ENCODE measurements at places on chromosomes 11 and 22. TPM values are rescaled to one million over a fixed set of nuclear protein-coding genes. Genes with fewer than 3 reads are reported as not detected.

- ATAC-seq: no peak
Measured at GRCh38 chr11:78958444-78958843, 383.8 kb upstream of the NARS2 start.

DNA sequence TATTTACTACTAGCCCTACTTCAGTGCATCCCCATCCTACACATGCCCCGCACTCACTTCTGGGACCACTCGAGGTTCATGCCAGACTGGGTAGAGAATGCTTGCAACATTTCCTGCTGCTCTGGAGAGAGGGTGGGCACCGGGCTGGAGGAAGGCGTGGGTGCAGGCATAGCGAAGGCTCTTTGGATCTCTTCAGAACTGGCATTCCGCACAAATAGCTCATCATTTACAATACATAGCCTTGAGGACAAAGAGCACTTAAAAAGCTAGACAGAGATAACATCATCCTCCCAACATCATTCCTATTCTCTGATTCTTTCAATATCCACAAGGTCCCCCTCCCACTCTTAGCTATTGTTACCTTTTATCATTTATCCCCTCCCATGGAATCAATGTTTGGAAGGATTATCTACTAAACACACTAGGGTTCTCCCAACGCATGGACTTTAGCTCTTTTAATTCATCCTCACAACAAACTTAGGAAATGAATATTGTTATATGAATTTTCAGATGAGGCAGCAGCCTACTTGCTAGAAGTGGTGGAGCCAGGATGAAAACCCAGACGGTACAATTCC lies 2.5 kb upstream of the TMEM223 start:
- ATAC-seq: no peak

DNA sequence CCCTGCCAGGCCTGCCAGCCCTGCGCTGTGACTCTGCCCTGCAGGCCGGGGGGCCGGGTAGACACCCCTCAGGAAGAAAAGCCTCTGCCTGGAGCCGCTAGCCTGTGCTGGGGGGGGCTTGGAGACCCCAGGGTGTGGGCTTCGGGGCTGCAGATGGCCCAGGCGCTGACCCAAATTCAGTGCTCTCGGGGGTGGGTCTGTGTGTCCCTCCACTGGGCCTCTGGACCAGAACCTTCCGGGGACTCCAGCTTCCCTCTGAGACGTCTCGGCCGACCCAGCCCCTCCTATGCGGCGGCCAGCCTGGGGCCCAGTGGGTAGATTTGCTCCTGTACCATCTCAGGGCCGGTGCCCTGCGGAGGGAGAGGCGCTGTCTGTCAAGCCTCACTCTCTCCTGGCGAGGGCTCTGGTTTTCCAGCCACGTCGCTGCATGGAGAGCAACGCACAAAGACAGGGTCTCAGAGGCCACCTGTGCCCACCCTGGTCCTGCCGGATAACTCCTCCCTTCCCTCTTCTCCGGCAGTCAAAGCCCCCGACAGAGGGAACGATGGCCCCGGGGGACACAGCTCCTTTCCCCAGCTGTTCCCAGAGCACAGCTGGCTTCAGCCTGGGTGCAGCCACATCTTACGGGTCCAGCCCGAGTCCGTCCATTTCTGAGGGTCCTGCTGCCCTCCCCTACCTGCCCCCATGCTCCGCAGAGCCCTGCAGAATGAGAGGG lies 40.1 kb upstream of the TOLLIP start:
- ATAC-seq: no peak

GRCh38 chr11:93494357-93494756 lies 48.8 kb downstream of the SMCO4 start:
- ATAC-seq: no peak

GRCh38 chr22:38270091-38270992 lies 2.5 kb downstream of the TMEM184B start:
- ATAC-seq: no peak

DNA sequence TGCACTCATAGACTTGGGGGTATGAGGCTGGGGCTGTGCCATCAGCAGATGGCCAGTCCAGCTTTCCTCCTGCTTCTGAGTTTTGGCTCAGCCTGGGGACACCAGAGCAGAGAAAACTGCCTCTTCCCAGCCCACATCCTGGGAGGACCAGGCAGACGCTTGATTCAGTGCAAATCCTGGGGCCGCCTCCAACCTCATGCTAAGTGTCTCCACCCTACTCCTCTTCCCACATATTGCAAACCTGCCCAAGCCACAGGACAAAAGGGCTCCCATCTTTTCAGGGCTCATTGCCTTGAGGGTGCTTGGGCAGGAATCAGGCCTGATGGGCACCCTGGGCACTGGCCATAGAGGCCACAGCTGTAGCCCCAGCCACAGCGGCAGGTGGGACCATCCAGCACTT lies 79.7 kb upstream of the SHANK2 start:
- no peak for ATAC-seq

DNA sequence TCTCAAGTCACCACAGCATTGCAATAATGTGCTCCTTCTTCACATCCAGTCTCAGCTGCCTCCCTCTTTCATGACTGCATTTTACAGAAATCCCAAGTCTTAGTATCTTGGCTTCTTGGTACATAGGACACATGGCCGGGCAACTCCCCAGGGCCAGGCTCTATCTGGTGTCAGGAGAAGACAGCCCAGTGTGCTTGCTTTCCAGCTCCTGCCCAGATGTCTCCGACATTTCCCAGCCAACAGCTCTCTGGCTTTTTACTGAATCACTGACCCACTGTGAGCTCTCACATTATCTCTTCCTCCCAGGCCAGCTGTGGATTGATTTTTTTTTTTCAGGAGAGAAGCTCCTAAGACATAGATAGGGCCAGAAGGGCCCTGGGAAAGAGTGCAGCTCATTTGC lies 346.0 kb upstream of the C11orf87 start:
- no peak for ATAC-seq

- ATAC-seq: no peak
Measured at GRCh38 chr22:39457556-39458443, 988 bp downstream of the MGAT3 start.

- no peak for ATAC-seq
Measured at GRCh38 chr11:73159297-73159696, 17.2 kb upstream of the FCHSD2 start.

GRCh38 chr22:35944458-35944857 lies 84.2 kb downstream of the RBFOX2 start:
- no peak for ATAC-seq

- no peak for ATAC-seq
Measured at GRCh38 chr11:77193911-77194830, 66.1 kb downstream of the MYO7A start.

DNA sequence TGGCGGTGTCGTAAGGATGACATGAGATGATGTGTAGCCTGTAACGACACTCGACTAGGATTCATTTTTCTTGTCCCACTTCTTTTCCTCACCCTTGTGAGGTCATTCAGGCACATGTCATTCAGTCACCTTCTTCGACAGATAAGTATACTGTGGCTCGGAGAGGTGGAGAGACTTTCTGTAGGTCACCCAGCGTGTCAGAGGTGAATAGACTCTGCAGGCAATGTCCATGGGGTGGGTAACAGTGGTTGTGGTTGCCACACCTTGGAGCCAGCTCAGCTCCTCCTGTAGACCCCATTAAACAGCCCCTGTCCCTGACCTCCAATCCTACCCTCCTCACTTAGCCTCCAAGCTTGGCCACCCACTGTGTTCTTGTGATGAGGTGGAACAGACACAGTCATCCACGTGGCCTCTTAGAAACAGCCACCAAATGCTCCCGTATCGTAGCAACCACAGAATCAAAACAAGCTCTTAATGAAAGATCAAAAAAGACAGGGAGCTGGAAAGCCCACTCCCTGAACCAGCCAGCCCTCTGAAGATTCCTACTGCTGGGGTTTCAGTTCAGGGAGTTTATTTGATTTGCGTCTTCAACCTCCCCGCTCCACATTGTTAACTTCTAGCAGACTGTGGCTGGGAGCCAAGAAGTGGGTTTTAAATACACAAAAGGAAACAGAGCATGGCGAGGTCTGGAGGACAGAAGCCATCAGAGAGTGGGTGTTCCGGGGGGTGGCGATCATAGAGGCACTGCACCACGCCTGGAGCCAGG lies 89.0 kb upstream of the GRK3 start:
- peak; percentile 39 for ATAC-seq

DNA sequence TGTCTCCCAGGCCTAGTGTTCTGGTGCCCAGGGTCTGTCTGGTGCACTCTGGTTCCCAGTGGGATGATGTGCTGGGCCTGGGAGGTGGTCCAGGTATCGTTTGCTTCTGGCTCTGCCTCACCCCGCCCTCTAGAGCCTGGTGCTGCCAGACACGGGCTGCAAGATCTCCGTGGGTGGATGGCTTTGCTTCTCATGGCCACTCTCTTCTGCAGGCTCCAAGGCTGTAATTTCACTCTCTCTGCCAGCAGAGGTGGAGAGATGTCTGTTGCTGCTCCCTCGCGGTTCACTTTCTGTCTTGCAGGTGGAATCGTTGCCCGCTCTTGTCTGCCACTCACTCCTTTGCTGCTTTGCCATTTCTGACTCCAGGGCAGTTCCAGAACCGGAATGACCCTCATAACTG lies 13.4 kb downstream of the NADSYN1 start:
- ATAC-seq: no peak

SCN4B gene
- total RNA-seq: 0.09 TPM

OVOL1 gene
- total RNA-seq: not detected

DNAJB7 gene
- total RNA-seq: not detected

HORMAD2 gene
- 0.37 TPM for total RNA-seq

Data from activated T-helper 17 cell treated with anti-CD3 and anti-CD28 coated beads, Interleukin-2, amount 50 U/mL, for 72 hours (primary cell).